ENCODE measurements at places on chromosomes 7 and 10. TPM values are rescaled to one million over a fixed set of nuclear protein-coding genes. Genes with fewer than 3 reads are reported as not detected.

IGF2BP3 gene
- total RNA-seq: 52.6 TPM

CELF2 gene
- 4.4 TPM for total RNA-seq

PRKCQ gene
- under 0.01 TPM for total RNA-seq

TRIM4 gene
- total RNA-seq: 23.3 TPM

ZP3 gene
- 1.9 TPM for total RNA-seq

PRLHR gene
- not detected for total RNA-seq

CPA2 gene
- total RNA-seq: not detected

CAV1 gene
- 273 TPM for total RNA-seq

ACBD7 gene
- total RNA-seq: 0.79 TPM

POLL gene
- 9.8 TPM for total RNA-seq

MMRN2 gene
- 1.5 TPM for total RNA-seq

C10orf53 gene
- not detected for total RNA-seq

MUC12 gene
- total RNA-seq: 0.34 TPM

WASL gene
- total RNA-seq: 9.1 TPM

GNAI1 gene
- 35.8 TPM for total RNA-seq

GRM8 gene
- not detected for total RNA-seq

LAMTOR4 gene
- 148 TPM for total RNA-seq

AKR1D1 gene
- not detected for total RNA-seq

ANLN gene
- total RNA-seq: 10.9 TPM

LLCFC1 gene
- total RNA-seq: not detected

ELFN1 gene
- 3.0 TPM for total RNA-seq

SLC16A9 gene
- 0.26 TPM for total RNA-seq

GHRHR gene
- not detected for total RNA-seq

COL26A1 gene
- not detected for total RNA-seq

CALHM2 gene
- total RNA-seq: 31.4 TPM

TMEM229A gene
- not detected for total RNA-seq

OR9A2 gene
- not detected for total RNA-seq

SPDYE1 gene
- under 0.01 TPM for total RNA-seq

NUDT13 gene
- 1.5 TPM for total RNA-seq

SH2D4B gene
- total RNA-seq: not detected

EEPD1 gene
- 13.0 TPM for total RNA-seq

SPDYE16 gene
- under 0.01 TPM for total RNA-seq

PTTG1IP2 gene
- not detected for total RNA-seq

EGFR gene
- 31.7 TPM for total RNA-seq

CDK5 gene
- 29.6 TPM for total RNA-seq

TUBB8 gene
- not detected for total RNA-seq

FAM180A gene
- 20.2 TPM for total RNA-seq

CCDC3 gene
- 0.16 TPM for total RNA-seq

OPN4 gene
- total RNA-seq: not detected

MKX gene
- total RNA-seq: not detected

SUPV3L1 gene
- total RNA-seq: 23.2 TPM

STEAP1B gene
- total RNA-seq: 21.0 TPM

HOXA5 gene
- total RNA-seq: 10.3 TPM

STX1A gene
- 16.5 TPM for total RNA-seq

NYAP1 gene
- 2.0 TPM for total RNA-seq

GPR37 gene
- 4.7 TPM for total RNA-seq

NUTM2D gene
- total RNA-seq: 1.6 TPM

USP6NL gene
- 3.6 TPM for total RNA-seq

BICC1 gene
- total RNA-seq: 74.9 TPM

CASP7 gene
- total RNA-seq: 35.2 TPM

CH25H gene
- 0.26 TPM for total RNA-seq

Data from bronchial smooth muscle cell (primary cell).